Sciatic nerve (tissue), 2 donors: ENCODE measurements at places on chromosomes 1 and 21. TPM values are rescaled to one million over a fixed set of nuclear protein-coding genes. Genes with fewer than 3 reads are reported as not detected.

Gene DIO1
- total RNA-seq: not detected

Gene RNF19B
- total RNA-seq: 33.3 TPM

Gene STXBP3
- 78.0 TPM for total RNA-seq

Gene TNNT2
- 63.7 TPM for total RNA-seq

Gene CFAP107
- total RNA-seq: not detected

Gene OR6K3
- total RNA-seq: not detected

DNA sequence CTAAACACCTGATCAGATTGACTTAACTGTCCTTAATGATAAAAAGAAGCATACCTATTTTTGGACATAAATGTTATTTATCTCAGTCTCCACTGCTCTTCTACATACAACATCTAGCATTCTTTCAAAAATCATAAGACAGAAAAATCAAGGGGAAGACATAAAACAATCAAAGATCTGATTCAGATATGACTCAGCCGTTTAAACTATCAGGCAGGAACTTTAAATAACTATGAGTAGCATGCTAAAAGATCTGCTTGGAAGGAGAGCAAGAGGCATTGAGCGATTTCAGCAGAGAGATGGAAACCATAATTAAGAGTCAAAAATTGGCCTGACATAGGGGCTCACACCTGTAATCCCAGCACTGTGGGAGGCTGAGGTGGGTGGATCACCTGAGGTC is 27.2 kb upstream of the SLC22A15 start:
- DNase-seq: no peak

DNA sequence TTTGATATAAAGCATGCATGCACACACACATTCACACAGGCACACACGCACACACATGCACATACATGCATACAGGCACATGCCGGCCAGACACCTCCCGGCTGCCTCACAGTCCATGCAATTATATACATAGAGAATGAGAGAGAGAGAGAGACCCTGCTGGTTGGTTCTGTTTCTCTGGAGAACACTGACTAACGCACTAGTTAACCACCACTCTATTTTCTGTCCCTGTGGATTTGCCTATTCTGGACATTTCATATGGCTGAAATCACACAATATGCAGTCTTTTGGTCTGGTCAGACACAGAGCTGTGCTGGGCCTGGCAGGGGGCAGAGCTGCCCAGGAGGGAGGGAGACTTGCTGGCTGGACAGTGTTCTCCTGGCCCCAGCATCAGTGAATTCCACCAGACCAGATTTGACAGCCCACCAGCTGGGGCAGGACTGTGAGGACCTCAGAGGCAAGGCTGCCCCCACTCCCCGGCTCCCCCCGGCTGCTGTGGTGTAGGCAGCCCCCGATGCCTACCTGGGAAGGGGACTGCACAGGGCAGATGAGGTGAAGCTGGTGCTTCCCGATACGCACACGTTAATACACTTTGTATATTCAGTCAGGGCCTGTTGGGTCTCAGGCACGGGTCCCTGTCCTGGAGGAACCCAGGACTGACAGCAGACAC is 152.2 kb downstream of the NPHP4 start:
- DNase-seq: no peak
